ENCODE measurements at places on chromosomes 1 and 21. TPM values are rescaled to one million over a fixed set of nuclear protein-coding genes. Genes with fewer than 3 reads are reported as not detected.

PRDM16 gene
- 2.8 TPM for polyA plus RNA-seq

GBP5 gene
- polyA plus RNA-seq: 1.5 TPM

UHMK1 gene
- polyA plus RNA-seq: 13.3 TPM

PRDM2 gene
- 31.3 TPM for polyA plus RNA-seq

ADGRL4 gene
- 23.9 TPM for polyA plus RNA-seq

LMX1A gene
- polyA plus RNA-seq: 0.29 TPM

DNA sequence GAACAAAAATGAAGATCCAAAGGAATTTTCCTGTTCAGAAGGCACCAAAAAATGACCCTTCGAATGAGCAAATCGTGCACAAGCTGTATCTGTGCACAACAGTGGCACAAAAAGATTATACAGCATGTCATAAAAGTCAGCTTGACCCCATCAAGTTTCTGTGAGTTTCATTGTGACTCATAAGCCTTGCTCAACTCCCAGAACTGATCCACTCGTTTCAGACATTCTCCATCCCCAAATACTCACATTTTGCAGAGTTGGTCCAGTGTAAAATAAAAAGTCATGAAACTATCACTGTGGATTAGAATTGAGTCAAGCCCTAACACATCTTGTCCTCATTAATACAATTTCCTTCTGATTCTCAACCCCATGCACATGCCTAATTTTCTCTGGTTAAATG is 174.7 kb upstream of the PKN2 start:
- no peak for DNase-seq

DNA sequence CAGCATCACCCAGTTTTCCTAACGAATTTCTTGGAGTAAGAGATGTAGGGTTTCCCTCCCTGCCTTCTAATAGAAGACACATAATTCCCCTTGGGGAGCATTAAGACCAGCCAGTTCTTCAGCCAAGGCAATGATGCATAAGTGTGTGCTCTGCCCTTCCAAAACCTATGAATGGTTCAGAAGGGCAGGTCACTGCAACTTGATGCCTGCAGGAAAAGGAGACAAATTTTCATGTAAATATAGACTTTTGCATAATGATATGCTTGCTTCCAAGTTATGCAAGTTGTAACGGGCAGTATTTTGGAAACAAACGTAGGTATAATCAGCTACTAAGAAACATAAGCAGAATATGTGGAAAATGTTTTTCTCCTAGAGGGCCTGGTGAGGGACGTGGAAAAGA is 31.6 kb downstream of the PTGS2 start:
- DNase-seq: no peak

DNA sequence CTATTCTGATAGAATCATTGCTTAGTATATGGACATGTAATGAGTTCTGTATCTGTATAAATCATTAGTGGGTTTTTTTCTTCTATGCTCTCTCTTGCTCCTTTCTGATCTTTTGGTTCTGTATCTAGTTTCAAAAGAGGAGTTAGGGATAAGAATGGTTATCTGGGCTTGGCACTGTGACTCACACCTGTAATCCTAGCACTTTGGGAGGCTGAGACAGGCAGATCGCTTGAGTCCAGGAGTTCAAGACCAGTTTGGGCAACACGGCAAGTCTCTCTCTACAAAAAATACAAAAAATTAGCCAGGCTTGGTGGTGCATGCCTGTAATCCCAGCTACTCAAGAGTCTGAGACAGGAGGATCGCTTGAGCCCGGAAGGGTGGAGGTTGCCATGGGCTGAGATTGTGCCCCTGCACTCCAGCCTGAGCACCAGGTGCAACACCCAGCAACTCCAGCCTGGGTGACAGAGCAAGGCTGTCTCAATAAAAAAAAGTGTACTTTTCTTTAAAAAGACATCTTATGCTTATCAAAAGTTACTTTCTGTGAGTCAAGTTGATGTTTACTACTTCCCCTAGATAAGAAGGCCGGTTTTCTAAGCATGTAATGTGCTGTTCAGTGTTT is 27.7 kb upstream of the AXDND1 start:
- DNase-seq: no peak

GRCh38 chr1:86461482-86461881 is 7.2 kb upstream of the CLCA1 start:
- DNase-seq: no peak

GRCh38 chr21:42265231-42265812 is 46.4 kb downstream of the ABCG1 start:
- no peak for DNase-seq

- no peak for DNase-seq
These were observed 20.1 kb downstream of the OR2B11 start for GRCh38 chr1:247437551-247438505.

- no peak for DNase-seq
These were observed 8.3 kb downstream of the SHISA4 start for GRCh38 chr1:201896951-201897391.

GRCh38 chr21:29077651-29078090 is 4.2 kb upstream of the CCT8 start:
- DNase-seq: no peak

GRCh38 chr1:113190078-113190477 is 117.1 kb downstream of the LRIG2 start:
- no peak for DNase-seq
